ENCODE measurements at places on chromosomes 4 and X.

GRCh38 chr4:63583007-63583406, 826.2 kb downstream of the TECRL start:
- DNase-seq, result peak; percentile 5

GRCh38 chrX:44314259-44314734, 29.2 kb downstream of the EFHC2 start:
- DNase-seq, result no peak

DNA sequence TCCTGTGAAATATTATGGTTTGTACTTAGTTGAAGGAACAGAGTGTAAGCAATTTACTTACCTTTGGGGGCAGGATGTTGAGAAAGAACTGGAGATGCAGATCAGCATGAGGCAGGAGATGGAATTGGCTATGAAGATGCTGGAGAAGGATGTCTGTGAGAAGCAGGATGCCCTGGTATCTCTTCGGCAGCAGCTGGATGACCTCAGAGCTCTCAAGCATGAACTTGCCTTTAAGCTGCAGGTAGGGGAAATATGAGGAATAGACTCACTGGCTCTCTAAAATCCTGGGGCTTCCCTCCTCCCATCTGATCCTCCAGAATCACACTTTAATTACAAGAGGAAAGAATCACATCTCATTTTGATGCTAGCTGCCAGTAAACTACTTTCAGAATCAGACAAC, 51.0 kb downstream of the GRSF1 start:
- no peak for DNase-seq

- DNase-seq, result no peak
Observed at GRCh38 chrX:43267652-43268051, 388.4 kb upstream of the MAOA start.

GRCh38 chr4:156901871-156902270, 69.7 kb downstream of the PDGFC start:
- no peak for DNase-seq

GRCh38 chr4:122922877-122923511, 597 bp upstream of the NUDT6 start:
- peak; percentile 63 for DNase-seq

- DNase-seq, result no peak
Observed at GRCh38 chr4:3397128-3397527, 44.6 kb upstream of the HGFAC start.

DNA sequence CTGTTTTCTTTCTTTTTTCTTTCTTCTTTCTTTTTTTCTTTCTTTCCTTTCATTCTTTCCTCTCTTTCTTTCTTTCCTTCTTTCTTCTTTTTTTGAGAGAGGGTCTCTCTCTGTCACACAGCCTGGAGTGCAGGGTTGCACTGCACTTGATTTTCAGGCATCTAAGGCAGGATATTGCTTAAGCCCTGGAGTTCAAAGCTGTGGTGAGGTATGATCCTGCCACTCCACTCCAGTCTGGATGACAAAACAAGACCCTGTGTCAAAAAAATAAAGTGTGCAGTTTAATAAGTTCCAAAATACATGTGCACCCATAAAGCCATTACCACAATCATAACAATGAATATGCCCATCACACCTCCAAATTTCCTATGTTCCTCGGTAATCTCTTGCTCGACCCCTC, 10.6 kb upstream of the ZNF718 start:
- no peak for DNase-seq

DNA sequence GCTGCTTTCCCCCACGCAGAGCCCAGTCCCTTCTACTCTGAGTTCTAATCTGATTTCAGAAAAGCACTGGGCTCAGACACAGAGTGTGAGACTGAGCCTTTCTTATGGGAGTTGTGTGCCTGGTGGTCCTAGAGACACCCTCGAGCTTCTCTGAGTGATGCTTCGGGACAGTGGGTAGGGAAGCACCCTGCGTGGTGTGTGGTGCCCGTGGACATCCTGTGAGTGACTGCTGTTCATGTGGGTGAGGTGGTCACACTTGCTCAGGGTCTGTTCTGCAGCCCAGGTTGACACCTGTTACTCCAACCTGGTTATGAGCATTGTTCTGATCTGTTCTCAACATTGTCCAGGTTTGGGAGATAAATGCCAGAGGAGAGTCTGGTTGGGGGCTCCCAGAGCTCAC, 6.1 kb downstream of the GPR78 start:
- DNase-seq, result no peak
